ENCODE measurements at places on chromosomes 12 and 14.

DNA sequence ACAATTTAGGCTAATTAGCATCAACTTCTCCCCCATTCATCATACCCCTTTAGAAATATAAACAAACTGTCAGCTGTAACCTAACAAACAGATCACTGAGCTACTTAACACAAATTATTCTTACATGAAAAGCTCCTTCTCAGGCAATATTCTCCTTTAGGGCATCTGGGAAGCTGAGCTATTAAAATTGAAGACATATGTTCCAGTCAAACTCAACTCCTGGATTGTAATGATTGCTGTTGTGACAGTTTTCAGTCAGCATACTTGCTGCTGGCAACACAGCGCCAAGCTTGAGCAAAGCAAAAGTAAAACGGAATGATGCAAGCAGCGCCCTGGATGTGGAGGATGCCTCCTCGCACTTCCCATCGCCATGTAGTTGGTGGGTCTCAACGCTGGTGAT is 82.4 kb downstream of the SLC25A21 start:
- no peak for DNase-seq

GRCh38 chr12:93518725-93519124 is 51.4 kb downstream of the MRPL42 start:
- DNase-seq: no peak

DNA sequence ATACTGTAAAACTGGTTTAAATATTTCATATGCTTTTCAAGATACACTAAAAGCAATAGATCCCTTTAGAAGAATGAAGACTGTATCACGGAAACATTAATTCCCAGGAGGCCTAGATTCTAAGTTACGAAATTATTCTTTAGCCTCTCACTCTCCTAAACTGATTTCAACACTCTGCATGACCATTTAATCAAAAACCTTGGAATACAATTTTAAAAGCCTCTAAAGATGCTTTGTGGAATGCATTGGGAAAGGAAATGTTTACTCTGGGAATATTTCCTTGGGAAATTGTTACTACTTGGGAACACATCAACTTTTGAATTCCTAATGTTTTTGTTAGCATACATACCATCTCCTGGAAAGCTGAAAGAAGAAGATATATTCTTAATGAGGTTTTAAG is 255.7 kb upstream of the FAR2 start:
- no peak for DNase-seq

DNA sequence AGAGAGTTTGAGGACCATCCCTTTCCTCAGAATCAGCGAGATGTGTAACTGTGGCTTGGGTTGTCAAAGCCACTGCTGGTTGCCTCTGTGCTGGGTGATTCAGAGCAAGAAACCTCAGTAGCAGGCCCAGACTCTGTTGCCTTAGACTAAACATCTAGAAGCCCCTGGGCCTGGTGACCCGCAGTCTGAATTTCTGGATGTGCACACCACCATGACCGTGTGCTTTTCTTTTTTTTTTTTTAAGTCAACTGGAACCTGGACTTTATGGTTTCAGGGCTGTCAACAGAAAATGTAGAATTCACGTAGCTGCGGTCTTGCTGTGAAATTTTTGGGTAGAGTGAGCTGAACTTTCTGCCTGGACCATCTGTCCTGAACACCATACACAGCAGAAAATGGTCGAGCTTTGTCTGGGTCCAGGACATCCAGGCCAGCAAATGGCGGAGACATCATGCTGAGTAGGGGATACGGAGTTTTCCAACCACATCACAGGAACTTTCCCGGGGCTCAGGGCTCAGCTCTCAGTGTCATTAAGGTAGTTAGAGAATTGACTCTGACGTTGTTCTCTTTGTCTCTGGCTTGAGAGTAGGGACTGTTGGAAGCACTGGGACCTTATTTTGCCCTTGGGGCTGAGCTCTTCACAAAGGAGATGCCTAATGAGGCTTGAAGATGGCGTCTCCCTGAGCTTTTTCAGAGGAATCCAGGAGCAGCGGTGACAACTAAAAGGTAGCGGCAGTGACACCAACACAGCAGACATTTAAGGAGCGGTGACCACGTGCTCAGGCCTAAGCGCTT is 23.0 kb upstream of the BATF start:
- no peak for DNase-seq

DNA sequence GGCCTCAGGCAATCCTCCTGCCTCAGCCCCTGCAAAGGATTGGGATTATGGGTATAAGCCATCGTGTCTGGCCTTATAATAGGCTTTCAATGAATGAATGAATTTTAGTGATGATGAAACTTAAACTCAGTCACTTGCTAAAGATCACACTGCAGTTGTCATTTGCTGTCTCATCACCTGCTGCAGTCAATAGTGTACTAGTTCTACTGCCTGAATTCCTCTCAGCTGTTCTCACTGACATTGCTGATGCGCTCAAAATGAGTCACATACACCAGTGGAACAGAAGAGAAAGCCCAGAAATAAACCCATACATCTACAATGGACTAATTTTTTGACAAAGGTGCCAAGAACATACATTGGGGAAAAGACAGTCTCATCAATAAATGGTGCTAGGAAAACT is 5.6 kb upstream of the SYNJ2BP start:
- no peak for DNase-seq

- DNase-seq: peak; percentile 78
Observed at GRCh38 chr14:105527826-105528585, 1.6 kb downstream of the TMEM121 start.

GRCh38 chr12:79000501-79000900 is 135.9 kb downstream of the SYT1 start:
- no peak for DNase-seq

GRCh38 chr14:56881181-56881580 is 70.9 kb upstream of the OTX2 start:
- no peak for DNase-seq

GRCh38 chr12:63955831-63956666 is 111.5 kb downstream of the SRGAP1 start:
- no peak for DNase-seq

DNA sequence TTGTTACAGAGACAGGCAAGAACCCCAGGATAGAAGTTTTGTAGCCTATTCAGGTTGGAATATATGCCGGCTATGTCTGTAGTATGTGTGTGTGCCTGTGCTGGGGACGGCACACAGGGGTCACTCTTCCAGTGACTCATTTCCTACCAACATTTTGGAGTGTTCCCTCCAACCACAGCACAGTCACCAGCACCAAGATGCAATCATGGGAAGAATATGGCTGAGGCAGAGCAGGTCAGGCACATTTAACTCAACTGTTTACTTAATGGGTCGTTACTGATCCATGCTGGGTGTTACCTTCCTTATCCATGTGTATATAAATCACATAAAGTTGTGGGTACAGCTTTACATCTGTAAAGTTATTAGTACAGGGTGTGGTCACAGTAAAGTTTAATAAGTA is 178.3 kb downstream of the PRKD1 start:
- DNase-seq: no peak

GRCh38 chr14:50961605-50962221 is 17.4 kb upstream of the PYGL start:
- no peak for DNase-seq

DNA sequence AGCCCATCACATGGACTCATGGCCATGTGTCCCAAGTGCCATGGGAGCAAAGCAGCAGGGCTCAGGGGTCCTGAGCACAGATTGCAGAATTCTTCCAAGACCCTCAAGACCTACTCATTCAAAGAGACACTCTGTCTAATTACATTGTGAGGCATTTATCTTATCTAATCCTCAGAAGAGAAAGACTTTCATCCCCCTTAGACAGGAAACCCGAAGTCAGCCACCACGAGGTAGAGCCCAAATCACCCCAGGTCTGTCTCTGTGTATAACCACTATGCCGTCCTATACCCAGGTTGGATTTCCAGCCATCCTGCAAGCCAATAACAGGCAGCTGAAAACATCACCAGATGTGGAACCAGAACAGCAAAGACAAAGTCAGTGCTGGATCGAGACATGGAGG is 8.9 kb upstream of the BCL11B start:
- DNase-seq: no peak

GRCh38 chr14:55926007-55926406 is 192.2 kb upstream of the PELI2 start:
- no peak for DNase-seq

DNA sequence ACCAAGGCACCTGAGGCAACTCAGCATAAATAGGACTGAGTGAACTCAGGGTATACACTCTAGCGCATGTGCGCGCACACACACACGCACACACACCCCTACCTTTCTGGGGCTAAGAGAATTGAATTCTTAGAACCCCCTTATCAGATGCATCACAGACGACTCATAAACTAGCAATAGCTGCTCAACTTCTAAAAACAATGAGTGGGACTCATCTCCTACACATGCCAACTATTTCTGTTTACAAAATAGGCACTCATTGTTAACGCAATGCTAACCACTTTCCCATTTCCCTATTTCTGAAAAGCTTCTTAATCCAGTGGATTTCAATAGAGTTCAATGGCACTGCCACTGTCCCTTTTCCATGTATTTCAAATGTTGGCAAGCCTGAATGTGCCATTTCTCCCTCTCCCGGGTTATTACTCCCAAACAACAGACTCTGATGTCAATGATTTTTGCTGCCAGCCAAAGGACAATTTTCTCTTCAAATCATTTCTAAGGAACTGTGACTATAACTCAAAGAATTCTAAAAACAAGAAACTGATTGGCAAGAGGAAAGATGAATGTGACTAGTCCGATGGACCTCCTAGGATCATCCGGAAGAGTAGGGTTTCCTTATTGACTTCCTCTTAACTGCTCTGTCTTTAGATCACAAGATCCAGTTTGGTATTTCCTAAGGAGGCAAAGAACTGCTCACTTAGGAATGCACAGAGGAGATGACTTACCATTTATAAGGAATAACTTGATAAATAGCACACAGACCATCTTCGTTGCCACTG is 48.8 kb downstream of the SLC38A1 start:
- peak; percentile 69 for DNase-seq

DNA sequence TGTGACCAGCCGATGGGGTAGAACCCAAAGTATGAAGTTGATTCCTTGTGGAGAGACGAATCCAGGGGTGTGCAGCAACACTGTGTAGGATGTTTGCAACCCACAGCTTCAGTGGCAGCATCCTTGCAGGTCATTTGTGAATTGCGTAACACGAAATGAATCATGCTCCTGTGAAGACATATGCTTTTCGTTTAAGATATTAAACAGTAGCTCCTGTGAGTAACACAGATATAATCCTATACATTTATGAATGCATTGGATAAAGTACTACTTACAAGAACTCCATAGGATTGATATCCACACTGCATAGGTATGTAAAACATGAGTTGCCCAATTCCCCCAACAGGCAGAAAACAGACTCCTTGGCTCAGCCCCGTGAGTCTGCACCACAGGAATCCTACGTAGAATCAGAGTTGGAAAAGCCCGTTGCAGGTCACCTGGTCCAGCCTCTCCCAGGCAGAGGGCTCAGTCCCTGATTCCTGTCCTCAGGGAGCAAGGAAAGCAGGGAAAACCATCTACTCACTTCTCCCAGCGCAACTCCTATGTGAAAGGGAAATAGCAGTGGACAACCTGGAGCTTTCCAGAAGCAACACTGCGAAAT is 75.8 kb downstream of the GPATCH2L start:
- no peak for DNase-seq

- no peak for DNase-seq
Observed at GRCh38 chr14:84144166-84144565, 1385.8 kb upstream of the FLRT2 start.

DNA sequence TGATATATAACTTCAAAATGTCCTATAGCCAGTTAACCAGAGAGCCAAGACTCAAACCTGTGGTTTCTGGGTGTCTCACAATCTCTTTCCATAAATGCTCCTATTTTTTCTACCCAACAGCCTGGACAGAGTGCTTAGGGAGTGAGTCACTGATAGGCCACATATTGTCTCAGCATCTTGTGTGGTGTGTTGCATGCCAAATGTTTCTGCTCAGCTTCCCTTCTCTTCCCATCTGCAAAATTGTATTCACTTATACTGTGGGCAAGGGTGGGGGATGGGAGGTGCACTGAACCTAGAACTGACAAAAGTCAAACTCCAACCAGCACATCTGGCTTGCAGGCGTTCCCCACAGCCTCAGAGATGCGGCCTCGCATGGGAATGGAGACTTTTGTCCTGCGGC is 123.3 kb downstream of the KCNA5 start:
- DNase-seq: no peak

GRCh38 chr14:32027255-32027939 is 49.7 kb upstream of the ARHGAP5 start:
- no peak for DNase-seq

DNA sequence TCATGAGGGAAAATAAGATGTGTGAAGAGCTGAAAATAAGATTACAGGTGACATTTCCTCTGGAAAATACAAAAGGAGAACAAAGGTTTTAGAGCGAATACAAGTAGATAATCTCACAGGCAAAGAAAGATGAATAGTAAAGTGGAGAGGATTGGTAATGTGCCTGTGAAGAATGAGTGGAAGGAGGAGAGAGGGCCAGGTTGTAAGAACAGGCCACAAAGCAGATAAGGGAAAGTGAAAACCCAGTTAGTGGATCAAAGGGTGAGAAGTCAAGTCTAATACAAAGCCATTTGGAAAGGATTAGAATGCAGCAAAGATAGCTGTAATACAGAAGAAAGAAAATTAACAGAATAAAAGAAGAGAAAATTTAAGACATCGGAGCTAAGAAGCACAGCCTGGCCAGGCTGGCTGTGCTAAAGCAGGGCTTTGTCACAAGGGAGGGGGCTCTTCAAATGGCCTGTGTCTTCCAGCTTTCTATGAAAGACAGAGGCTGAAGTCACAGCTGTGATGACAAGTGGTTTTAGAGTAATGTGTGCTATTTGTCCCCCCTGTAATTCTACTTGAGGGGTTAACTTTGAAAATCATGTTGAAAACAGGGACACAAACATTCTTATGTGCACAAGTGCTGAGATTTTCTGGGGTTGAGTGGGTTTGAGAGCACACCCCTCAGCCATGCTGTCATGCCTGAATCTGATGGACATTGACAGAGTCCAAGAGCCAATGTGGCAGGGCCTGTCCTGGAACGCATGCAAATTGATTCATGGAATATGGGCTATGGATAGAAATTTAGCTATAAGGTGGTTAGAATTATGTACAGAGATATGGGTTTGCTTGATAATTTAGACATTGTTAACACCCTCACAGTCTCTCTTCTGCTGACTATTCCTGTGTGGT is 344.5 kb upstream of the NAV3 start:
- no peak for DNase-seq

DNA sequence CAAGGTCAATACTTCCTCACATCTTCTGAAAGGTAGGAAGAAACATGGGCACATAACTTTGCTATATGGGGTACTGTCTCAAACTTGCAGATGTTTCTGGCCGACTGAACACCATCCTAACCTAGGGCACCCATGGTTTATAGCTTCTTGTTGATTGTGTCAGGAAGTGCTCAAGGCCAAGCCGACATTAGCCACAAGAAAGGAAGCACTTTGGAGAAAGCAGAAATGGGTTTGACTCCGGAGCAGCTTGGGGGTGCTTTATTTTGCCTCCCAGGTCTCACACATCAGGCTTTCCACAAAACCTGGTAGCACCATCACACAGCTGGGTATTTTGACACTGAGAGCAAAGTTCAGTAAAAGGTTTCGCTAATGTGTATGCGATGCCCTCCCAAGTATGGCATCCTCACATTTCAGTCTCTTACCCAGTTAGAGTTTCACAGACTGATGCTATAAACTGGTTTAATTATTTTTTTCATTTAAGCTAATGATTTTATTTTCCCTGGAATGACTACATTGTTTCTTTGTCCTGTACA is 25.2 kb upstream of the BHLHE41 start:
- DNase-seq: no peak

- no peak for DNase-seq
Observed at GRCh38 chr12:29239336-29239735, 90.3 kb downstream of the FAR2 start.

Data from activated CD4-positive, alpha-beta T cell treated with anti-CD3 and anti-CD28 coated beads, Interleukin-2, amount 50 U/mL, for 1 hour (primary cell).